Kidney (tissue), 22 donors: ENCODE measurements at places on chromosomes 11 and 22. TPM values are rescaled to one million over a fixed set of nuclear protein-coding genes. Genes with fewer than 3 reads are reported as not detected.

C22orf15 gene
- polyA plus RNA-seq, result not detected

APOBEC3B gene
- 1.0 TPM for polyA plus RNA-seq

SLC17A6 gene
- not detected for polyA plus RNA-seq

DNA sequence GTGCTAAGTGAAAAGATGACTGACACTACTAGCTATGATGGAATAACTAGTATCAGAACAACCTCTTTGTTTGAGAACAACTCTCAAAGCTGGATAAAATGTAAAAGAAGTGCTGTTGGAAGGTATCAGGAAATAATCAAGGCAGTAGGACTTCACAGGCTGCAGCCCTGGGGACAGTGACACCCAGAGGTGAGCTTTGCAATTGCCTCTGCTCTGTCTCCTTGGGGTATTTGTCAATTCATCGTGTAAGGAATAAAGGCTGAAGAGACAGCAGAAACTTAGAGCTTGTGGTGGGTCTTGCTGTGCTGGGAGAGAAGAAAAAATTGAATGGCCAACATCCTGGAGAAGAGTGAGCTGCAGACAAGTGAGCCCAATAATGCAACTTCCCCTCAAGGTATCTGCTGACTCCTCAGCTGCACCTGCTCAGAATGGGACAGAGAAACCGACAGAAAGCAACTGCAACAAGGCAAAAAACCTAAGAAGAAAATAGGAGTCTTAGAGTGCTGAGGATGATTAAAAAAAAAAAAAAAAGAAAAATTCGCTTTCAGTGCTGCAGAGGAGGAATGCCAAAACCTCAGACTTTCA lies 141.1 kb downstream of the RCN1 start:
- DNase-seq, result no peak

- DNase-seq, result no peak
These were observed 8.0 kb downstream of the MYH9 start for GRCh38 chr22:36379593-36380361.

DNA sequence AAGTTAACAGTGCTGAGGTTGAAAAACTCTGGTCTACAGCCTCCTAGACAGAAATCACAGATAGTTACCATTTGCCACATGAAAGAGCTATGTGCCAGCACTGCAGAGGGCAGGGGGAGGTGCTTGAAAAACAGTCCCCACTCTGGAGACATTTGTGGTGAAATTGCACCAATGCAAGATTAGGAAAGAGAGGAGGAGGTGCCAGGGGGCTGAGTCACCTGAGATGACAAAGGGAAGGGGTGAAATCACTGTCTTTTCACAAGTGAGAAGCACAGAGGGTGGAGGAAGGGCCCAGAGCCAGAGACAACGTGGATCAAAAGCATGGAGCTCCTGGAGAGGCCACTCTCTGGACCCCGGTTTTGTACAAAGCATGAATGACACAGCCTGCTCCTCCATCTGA lies 196.3 kb downstream of the BUD13 start:
- DNase-seq, result no peak
